Stimulated activated CD4-positive, alpha-beta T cell treated with anti-CD3 and anti-CD28 coated beads, TNF-alpha, amount 100 ng/mL, for 1 hour (primary cell): ENCODE measurements at places on chromosomes 7 and 10.

DNA sequence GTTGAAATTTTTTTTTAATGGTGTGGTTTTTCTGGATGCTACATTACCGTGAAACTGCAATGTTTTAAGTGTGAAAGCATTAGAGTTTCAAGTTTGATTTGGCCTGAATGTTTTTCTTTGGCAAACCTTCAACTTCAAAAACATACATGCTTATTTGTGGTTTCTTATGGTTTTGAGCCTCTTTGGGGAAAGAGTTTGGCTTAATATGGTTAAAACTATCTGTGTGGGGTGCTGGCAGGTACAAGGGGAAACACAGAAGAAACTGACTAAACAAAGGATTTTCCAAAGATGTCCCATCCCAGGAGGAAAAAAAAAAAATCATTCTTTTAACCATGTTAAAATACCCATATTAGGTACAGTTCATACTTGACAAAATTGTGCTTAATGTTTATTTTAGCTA, 121.1 kb downstream of the HGF start:
- DNase-seq, result no peak

GRCh38 chr7:112080978-112081377, 125.2 kb downstream of the DOCK4 start:
- no peak for DNase-seq

- DNase-seq, result no peak
Observed at GRCh38 chr10:26755443-26755903, 58.0 kb downstream of the PDSS1 start.

DNA sequence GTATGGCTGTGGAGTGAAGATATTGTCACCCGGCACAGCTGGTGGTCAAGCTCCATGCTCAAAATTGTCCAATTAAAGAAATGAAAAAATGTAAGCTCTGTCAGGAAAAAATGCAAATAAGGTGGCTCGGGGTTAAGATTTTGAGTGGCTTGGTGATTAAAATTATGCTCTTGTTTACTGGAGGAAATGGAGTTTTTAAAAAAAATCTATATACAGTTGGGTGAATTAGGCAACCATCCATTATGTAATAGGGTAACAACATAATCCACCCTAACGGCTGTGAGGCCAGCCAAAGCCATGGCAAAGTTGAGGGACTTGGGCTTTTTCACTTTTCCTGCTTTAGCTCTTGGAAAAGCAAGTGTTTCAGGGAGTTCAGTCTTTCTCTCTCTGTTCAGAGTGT, 260.8 kb upstream of the HABP2 start:
- no peak for DNase-seq

DNA sequence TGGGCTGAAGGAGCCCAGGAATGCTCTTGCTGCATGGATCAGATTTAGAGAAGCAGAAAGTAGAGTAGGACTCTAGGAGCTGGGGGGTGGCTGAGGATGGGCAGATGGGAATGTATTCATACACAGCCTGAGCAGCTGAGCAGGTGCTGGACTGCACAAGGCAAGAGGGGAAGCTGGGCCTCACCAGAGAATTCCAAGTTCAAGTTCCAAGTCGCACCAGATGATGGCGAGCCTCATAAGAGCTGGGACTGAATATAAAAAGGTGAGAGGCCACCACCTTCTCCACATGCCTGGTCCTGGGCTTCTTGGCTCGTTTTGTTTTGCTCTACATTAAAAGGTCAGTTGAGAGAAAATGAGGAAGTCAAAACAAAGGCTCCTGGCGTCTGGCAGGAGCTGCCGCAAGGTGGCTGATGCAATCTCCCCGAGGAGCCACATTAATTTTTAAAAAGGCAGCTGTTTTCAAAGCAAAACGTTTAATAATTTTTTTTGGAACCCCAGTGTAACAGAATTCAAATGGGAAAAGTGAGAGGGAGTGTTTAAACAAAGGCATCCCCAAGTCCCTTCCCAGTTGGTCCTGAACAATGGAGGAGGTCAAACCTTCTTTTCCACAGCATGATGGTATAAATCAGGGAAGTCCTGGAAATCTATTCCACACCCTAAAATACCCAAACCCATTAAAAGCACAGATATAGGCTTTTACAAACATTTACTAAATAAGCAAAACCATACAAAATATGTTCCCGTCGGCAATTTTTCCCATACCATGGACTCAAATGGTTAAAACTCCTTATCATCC, 9.5 kb downstream of the CYREN start:
- DNase-seq, result no peak

- no peak for DNase-seq
Observed at GRCh38 chr10:27072436-27073114, 27.7 kb downstream of the ANKRD26 start.

- no peak for DNase-seq
Observed at GRCh38 chr7:1898628-1899185, 228.6 kb downstream of the ELFN1 start.

DNA sequence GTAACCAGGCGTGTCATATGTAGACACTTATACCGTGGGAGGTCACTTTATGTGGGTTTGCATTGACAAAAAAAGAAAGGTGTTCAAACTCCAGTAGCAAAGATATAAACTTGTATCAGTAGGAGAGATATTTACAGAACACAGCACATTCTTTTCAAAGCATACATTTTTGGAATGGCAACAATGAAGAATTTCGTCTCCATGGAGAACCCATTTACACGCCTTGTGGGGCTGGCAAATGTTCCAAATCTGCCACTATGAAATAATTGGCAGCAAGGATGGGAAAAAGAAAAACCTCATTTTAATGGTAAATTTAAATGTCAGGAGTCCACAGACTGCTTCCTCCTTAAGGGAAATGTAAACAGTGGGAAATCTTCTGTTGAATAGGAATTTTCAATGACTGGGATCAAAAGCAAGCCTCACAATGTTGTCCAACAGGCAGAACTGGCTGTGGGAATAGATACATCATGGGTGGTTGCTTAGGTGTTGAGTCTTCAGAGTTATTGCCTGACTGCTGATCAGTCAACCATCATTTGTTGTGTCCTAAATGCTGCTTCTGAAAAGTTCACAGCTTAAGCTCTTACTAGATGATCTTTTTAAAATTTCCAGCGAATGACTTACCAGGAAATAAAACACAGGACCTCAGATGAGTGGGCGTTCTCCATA, 256.6 kb upstream of the SEMA3C start:
- DNase-seq, result no peak

GRCh38 chr7:85177316-85177715, 9.5 kb downstream of the SEMA3D start:
- DNase-seq, result no peak
